Lower leg skin (tissue), 4 donors: ENCODE measurements at places on chromosomes 6 and 20. TPM values are rescaled to one million over a fixed set of nuclear protein-coding genes. Genes with fewer than 3 reads are reported as not detected.

Gene MCCD1
- total RNA-seq: not detected

Gene EFCAB8
- not detected for total RNA-seq

Gene TRIM15
- 4.3 TPM for total RNA-seq

Gene CD24
- total RNA-seq: 207 TPM

Gene ECT2L
- 0.10 TPM for total RNA-seq

Gene KCNG1
- 1.6 TPM for total RNA-seq

Gene CCN6
- 1.3 TPM for total RNA-seq

Gene SLC22A1
- not detected for total RNA-seq

Gene DZANK1
- total RNA-seq: 6.1 TPM

Gene PAK5
- total RNA-seq: 0.46 TPM

Gene ZNF334
- 0.76 TPM for total RNA-seq

Gene DDR1
- total RNA-seq: 169 TPM

Gene JAG1
- 238 TPM for total RNA-seq

- no peak for DNase-seq
These were observed 68.6 kb downstream of the TENT5A start for GRCh38 chr6:81683912-81684311.

DNA sequence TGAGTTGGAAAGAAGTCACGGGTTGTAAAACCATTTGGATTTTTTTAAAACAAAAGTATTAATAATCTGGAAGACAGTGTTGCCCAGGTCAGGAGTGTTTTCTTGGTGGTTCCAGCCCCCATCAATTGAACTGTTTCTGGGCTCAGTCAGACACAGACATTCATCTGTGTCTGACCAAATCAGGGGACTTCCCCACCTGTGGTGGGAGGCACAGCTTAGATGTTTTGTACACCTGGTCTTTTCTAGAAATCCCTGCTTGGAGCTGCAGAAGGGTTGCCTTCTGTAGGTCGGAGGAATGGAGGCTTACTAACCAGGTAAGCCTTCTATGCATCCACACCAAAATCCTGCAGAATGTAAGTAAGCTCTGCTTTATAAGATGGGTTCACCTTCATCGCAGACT, 63.6 kb downstream of the CDS2 start:
- DNase-seq: peak; percentile 29

- DNase-seq: no peak
These were observed 85.0 kb upstream of the KCNK16 start for GRCh38 chr6:39407446-39407993.

DNA sequence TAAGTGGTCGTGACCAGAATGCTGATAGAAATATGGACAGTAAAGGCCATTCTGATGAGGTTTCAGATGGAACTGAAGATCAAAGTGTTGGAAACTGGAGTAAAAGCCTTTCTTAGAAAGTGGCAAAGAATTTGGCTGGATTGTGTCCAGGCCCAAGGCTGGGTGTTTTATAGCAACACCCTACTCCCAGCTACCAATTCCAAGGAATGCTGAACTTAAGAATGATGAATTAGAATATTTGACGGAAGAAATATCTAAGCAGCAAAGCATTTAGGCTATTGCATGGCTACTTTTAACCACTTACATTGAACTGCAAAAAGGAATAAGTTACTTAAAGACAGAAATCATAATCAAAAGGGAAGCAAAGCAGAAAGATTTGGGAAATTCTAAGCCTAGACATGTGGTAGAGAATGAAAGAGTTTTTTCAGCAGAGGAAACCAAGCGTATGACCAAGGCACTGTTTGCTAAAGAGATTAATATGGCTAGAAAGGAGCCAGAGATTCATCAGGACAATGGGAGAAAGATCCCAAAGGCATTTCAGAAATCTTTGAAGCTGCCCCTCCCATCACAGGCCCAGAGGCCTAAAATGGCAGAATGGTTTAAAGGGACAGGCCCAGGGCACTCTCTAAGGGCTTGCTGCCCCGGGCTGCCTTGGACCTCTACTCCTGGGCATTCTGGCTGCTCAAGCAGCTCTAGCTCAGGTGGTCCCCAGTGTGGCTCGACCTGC, 25.8 kb downstream of the SDHAF4 start:
- no peak for DNase-seq

- DNase-seq: no peak
These were observed 548 bp downstream of the PERP start for GRCh38 chr6:138106665-138107077.

- DNase-seq: no peak
These were observed 105.9 kb upstream of the MAP7 start for GRCh38 chr6:136656121-136656520.

DNA sequence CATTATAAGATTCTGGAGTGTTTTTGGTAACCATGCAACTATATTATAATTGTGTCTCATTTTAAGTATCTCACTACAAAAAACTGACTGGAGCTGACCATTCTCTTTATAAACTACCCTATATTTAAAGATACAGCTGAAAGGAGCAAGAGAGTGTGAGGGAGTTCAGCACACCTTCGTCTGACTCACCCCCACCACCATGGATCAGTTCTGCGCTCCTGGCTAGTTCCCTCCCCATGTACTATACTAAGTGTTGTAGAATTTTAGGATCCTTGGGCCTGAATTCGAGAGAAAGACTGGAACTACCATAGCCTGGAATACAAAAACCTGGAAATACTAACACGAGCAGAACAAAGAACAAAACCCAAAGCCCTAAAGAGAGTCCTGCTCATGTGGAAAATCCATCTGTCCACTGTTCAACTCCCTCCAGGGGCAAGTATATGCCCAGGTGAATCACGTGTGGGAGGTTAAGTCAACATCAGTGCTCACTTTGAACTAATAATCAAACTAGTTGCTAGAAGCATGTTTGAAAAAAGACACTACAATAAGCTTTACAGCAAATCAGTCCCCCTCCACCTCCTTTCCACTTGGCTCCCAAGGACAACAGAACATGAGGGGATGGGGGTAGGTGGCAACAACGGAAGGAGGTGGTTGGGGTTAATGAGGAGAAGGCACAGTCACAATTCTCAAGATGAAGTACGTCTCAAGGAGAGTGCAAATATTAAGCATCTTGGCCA, 46.8 kb downstream of the ELOVL5 start:
- DNase-seq: no peak

GRCh38 chr6:168783720-168784119, 342.7 kb downstream of the SMOC2 start:
- DNase-seq: no peak

GRCh38 chr20:17966432-17967310, 1.9 kb downstream of the SNX5 start:
- DNase-seq: no peak

- DNase-seq: no peak
These were observed 306.2 kb downstream of the SOX4 start for GRCh38 chr6:21899708-21900107.

GRCh38 chr6:154509421-154510143, 903 bp downstream of the CNKSR3 start:
- DNase-seq: peak; percentile 87

DNA sequence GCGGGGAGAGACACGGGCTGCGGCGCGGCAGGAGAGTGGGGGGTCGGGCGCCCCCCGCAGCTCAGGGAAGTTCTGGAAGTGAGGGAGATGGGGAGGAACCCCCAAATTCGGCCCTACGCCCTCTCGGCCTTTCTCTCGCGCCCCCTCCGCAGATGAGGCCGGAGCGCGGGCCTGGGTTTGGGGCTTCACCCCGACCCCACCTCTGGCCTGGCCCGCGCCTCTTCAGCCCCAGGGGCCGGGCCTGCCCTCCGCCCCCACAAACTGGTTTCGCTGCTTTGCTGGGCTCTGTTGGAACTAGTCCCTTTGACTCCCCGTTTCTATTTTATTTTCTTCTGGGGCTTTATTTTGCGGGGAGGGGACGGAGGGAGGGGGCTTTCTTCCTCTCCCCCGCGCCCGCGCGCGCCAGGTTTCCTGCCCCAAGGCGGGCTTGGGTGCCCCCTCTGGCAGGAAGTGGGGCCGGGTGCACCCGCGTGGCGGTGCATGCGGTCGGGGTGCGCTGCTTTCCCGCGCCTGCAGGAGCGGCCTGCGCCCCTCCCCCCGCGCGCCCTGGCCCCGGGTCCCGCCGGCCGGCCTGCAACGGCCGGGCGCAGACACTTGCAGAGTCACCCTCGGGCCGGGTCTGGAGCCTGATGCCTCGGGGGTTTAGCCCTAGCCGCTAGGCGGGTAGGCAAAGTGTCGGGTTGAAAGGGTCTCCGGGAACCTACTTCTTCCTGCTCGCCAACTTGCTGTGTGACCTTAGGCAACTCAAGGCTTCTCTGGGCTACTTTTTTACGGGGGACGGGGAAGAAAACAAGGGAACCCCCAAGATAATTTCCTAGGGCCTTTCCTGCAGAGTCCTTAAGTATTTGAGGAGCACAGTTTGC, 1.3 kb downstream of the HMGA1 start:
- no peak for DNase-seq

GRCh38 chr6:9292975-9293374, 857.6 kb upstream of the SLC35B3 start:
- no peak for DNase-seq

DNA sequence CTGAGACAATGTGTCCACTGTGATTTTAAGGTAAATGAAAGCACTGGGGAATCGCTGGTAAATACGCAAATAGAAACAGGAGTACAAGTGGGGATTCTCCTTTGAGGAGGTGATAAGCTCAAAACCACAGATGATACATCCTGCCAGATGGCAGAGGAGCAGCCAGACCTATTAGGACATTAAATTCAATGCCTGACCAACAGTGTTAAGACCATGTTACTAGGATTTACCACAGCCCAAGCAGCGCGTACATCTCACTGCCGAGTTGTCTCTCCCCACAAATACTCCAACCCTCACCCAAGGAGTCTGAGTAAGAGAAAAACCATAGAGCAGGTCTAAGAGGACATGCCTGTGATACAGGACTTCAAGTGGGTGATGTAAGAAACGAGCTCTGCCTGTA, 68.9 kb upstream of the TULP1 start:
- no peak for DNase-seq

- DNase-seq: peak; percentile 51
These were observed 1.4 kb downstream of the STAU1 start for GRCh38 chr20:49186535-49187329.

- DNase-seq: no peak
These were observed 414.6 kb downstream of the CDH26 start for GRCh38 chr20:60372822-60373221.

GRCh38 chr6:386688-387266, 4.8 kb upstream of the IRF4 start:
- no peak for DNase-seq

GRCh38 chr6:30954631-30955366, 14.0 kb downstream of the MUCL3 start:
- DNase-seq: no peak

DNA sequence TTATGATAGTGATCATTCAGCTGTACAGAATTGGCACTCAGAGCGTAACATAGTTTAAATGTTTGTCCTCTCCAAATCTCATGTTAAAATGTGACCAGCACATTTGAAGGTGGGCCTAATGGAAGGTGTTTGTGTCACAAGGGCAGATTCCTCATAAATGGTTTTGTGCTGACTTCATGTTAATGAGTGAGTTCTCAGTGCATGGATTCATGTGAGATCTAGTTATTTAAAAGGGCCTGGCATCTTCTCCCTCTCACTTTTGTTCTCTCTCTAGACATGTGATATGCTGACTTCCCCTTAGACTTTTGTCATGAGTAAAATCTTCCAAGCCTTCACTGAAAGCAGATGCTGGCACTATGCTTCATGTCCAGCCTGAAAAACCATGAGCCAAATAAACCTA, 452.4 kb upstream of the PTCHD4 start:
- no peak for DNase-seq

DNA sequence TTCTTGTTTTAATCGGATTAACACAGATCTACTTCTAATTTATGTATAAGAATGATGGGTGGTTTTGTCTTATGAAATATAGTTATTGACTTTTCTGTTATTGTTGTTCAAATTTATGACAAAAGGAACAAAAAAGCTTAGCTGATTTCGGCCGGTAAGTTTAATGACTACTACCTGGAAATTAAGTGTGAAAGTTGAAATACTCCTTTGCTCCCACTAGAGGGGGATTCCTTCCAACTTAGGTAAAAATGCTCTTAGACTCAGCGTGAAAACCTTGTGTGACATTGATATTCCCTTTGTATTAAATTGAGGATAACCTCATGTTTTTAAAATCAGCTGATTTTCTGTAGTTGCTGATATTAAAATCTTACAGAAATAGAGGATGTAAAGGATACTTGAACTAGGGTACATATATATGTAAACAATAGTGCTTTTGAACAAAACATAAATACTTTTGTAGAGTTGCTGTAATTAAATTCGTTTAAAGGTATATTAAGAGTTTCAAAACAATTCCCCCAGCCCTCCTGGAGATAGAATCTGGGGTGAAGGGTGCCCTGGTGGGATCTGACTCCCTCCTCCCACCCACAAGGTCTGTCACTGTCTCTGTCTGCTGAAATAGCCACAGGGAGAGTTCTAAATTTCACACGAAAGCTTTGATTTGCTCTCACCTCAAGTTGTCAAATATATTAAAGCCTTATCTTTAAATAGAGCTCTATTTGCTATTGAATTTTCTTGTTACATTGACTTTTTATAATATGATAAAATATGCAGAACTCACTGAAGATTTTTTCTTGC, 257.5 kb downstream of the ARID1B start:
- DNase-seq: no peak

GRCh38 chr20:15045246-15045645, 707.8 kb upstream of the FLRT3 start:
- no peak for DNase-seq

- no peak for DNase-seq
These were observed 13.8 kb downstream of the BRD2 start for GRCh38 chr6:32982084-32982701.

DNA sequence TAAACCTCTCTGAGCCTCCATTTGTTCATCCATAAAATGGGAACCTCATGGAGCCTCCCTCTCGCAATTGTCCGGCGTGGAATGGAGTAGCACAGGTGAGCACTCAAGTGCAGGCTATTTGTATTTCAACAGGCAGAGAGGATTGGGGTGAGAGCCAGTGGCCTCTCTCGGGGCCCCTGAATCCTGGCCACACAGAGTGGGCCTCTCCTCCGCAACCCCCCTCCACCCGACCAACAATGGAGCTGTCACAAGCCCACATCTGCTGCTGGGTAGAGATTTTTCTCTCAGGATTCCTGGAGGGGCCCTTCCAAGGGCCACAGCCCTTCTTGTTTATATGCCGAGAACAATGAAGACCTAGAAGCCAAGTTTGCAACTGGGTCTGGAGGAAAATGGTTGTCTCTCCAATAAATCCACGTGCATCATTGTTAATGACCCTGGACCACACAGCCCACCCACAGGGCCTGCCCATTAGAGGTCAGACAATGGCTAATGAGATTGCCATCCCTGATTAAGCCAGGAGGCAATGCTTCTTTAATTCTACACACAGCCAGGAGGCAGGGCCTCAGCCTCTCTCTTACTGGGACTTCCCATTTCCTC, 233.0 kb downstream of the ANKRD60 start:
- no peak for DNase-seq

DNA sequence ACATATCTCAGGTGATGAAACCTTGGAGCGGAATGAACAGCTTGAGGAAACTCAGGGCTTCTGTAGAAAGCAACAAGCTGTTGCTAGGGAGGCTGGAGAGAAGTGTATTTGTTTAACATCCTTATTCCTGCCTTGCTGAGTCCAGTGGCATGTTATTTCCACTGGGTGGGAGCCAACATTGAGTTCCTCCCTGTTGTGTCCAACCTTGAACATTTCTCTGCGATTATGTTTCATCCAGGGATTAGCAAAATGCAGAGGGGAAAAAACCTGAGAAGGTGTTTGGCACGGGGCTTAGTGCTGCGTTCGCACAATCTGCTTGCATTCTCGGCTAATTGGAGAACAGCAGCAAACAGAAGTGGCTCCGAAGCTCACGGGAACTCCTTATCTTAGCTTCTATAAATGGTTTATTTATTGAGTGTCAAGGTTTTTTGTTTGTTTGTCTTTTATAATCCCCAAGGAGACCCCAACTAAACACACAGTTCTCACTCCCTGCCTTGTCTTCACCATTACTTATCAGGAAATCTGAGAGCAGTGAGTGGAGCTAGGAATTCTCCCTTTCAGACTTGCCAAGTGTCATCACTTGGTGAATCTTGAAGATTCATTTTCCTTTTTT, 412.8 kb downstream of the CDC5L start:
- DNase-seq: no peak
